ENCODE measurements at places on chromosomes 12 and 14.

DNA sequence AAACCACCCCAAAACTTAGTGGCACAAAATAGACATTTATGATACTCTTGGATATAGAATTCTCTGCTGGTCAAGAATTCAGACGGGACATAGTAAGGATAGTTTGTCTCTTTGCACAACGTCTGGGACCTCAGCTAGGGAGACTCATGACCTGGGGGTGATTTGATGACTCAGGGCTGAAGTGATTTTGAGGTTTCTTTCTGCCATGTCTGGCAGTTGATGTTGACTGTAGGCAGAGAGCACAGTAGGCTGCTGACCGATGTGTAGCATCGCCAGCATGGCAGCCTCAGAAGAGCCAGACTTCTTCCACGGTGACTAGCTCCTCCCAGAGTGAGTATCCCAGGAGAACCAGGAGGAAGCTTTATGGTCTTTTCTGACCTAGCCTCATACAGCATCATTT is 88.9 kb upstream of the FRMD6 start:
- DNase-seq: no peak

- DNase-seq: no peak
Observed at GRCh38 chr12:109762673-109763191, 49.1 kb downstream of the FAM222A start.

DNA sequence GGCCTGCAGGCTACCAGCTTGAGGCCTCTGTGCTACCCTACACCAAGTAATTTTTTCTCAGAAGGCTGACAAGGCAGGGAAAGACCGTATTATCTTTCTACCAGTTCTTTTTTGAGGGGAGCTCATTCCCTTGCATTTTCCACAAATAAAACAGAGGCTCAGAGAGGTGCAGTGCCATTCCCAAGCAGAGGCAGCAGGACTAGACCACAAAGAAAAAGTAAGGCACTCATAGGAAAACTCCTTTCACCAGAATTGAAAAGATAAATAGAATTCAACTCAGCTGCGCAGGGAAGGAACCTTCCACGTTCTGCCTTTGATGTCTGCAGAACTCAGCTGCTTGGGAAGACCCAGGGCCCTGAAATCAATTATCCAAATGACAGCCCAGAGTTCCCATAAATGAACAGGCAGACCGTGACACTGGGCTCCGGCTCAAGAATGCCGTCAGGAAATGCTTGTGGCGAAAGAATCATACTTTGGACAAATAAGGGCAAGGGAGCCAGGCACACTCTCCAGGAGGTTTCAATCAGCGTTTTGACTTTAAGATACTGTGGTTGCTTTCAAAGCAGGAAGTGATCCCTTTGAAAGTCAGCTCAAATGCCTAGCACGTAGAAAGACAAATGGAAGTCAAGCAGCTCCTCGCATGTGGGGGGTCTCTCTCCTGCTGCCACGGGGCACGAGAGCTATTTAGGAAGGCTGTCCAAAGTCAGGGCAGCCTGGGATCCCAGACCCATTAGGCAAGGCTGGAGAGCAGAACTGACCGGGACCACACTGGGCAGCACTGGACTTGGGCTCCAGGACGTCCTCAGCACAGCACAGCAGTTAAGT is 14.0 kb downstream of the KCTD10 start:
- DNase-seq: peak; percentile 52

GRCh38 chr12:124191024-124191359 is 103.9 kb upstream of the RFLNA start:
- no peak for DNase-seq

GRCh38 chr12:92574051-92574783 is 128.6 kb upstream of the PLEKHG7 start:
- DNase-seq: no peak
